ENCODE measurements at places on chromosomes 2 and 18. TPM values are rescaled to one million over a fixed set of nuclear protein-coding genes. Genes with fewer than 3 reads are reported as not detected.

GRCh38 chr2:119550346-119550745 lies 6.1 kb downstream of the CFAP221 start:
- DNase-seq = no peak

- no peak for DNase-seq
Measured at GRCh38 chr18:9934274-9934673, 20.5 kb downstream of the VAPA start.

DNA sequence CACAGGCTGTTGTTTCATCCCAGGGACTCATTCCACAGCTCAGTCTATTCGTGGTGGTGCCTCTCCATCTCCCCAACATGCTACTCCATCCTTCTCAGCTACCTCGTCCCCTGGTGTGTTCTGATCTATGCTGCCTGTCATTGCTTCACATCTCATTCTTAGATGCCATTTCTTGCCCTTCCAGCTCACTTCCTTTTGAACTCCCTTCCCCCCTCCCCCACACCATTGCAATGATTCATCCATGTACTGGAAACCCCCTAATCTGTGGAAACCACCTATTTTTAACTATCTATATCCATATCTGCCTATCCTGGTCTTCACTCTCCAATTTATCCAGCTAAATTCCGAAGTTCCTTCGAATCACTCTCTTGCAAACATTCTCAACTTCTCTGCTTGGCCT lies 65.7 kb upstream of the PARD3B start:
- no peak for DNase-seq

Gene DLX2
- polyA plus RNA-seq = 0.17 TPM

Data from brain (organoid and tissue), 16 donors.